Stimulated activated CD4-positive, alpha-beta T cell treated with anti-CD3 and anti-CD28 coated beads, Interleukin-1b, Interleukin-23, amount 100 ng/mL, for 1 hour (primary cell): ENCODE measurements at places on chromosomes 13 and 19.

DNA sequence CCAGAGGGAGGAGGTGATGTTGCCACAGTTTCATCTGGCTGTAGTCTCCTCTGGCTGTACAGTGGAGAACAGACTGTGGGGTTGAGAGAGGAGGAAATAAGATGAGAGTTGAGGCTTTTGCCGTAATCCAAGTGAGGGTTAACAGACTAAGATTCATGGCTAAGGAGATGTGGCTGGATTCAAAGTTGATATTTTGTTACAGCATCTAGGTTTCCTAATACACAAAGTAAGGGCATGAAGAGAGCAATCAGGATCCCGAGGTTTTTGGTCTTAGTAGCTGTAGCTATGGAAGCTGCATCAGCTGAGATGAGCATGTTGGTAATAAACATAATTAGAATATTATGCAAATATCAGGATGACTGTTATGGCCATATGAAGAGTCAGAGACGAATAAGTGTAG lies 1.4 kb downstream of the ZNF776 start:
- DNase-seq = no peak

GRCh38 chr19:48646722-48647216 lies 782 bp upstream of the CA11 start:
- no peak for DNase-seq

GRCh38 chr13:53311561-53311960 lies 282.9 kb downstream of the OLFM4 start:
- DNase-seq = no peak

DNA sequence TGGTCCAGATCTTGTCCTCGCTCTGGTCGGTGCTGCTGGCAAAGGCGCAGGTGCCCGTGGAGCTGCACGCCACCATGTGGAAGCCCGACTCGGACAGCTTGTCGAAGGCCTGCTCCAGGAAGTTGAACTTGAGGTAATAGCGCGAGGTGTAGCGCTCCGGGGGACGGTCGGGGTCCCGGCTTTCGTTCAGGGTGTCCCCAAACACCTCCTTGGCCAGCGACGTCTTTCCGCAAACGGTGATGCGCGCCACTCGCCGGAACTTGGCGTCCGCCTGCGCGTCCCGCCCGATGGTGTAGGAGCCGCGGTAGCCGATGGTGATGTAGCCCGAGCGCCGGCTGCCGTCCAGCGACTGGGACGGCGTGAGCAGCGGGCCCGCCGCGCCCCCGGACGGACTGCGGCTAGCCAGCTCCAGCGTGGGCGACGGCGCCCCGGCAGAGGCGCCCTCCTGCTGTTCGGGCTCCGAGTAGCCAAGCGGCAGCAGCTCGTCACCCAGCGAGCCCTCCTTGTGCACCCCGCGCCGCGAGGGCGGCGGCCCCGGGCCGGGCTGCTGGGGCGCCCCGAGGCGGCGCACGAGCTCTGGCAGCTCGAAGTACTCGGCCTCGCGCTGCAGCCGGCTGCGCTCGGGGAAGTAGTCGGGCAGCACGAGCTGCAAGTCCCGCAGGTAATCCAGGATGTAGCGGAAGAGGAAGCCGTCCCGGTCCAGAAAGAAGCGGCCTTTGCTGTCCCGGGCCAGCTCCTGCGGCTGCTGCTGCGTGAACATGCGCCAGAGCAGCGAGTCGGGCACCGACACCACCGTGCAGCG lies 801 bp downstream of the KCTD12 start:
- DNase-seq = peak; percentile 7

- no peak for DNase-seq
Measured at GRCh38 chr19:10214784-10215183, 16.3 kb downstream of the S1PR2 start.

DNA sequence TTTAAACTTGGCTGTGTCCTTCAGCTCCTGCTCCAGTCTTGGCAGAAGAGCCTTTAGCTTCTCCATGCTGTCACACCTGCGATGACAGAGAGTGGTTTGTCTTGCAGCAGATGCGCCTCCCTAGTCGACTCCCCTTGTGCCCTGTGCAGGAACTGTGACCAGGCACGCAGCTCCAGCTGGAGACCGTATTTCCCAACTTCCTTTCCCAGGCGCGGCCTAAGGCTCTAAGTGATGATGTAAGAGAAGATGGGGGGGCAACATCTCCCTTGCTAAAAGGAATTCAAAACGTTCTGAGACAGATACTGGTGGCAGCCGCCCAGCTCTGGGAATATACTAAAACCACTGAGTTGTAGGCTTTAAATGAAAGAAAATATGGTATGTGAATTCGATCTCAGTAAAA lies 16.3 kb downstream of the DCUN1D2 start:
- DNase-seq = no peak

DNA sequence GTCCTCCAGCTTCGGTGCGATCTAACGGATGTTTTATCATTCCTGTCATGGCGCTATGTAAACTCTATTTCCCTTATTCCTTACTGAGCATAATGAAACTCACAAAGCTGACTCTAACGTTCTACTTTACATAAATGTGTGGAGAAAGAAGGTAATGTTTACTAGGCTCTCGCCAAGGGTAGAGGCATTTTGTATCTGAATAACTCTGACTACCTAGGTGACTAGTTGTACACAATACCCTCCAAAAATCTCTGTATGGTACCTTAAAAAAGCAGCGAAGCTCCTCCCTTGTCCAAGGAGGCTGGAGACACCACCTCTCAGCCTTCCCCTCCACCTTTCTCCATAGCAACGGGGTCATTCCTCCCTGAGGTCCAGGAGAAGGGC lies 316 bp upstream of the ZNF530 start:
- DNase-seq = no peak

- no peak for DNase-seq
Measured at GRCh38 chr19:29289020-29289419, 76.1 kb upstream of the UQCRFS1 start.

DNA sequence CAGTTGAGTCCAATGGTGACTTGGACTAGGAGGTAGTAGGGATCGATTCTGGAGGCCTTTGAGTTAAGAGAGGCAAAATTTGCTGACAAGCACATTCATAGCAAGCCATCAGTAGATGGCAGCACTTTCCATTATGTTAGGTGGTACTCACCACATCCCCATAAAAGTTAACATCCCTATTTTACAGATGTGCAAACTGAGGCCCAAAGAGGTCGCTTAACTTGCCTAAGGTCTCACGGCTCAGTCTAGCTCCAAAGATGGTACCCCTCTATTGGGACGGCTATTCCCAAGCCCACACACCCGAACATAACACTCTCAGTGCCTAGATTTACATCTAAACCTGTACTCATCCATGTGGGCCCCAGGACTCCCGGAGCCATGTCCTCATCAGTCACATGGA lies 21.5 kb upstream of the FOSB start:
- no peak for DNase-seq

DNA sequence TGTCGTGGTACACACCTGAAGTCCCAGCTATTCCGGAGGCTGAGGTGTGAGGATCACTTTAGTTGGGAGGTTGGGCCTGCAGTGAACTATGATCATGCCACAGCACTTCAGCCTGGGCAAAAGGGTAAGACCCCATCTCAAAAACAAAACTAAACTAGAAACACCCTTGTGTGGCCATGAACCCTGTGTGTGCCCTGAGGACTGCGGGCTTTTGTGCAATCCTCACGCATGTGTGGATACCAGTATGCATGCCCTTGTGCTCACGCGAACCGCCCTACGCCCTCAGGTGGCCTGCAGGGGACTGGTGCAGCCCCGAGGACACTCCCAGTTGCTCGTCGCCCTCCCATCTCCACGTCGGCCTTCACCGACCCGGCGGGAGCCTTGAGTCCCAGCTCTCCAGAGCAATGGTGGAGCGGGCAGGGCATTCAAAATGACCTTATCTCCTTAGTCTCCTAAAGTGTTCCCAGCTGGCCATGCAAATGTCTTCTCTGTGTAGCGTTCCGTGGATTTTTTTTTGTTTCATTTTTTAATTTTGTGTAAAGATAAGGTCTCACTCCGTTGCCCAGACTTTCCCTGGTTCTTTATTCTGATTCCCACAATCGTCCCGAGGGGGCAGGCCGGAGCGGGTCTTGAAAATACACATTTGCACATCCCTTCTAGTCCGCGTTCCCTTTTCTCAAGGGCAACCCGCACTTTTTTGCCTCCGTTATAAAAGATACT lies 868 bp upstream of the EGLN2 start:
- DNase-seq = no peak

GRCh38 chr13:47673009-47673850 lies 327.8 kb downstream of the SUCLA2 start:
- no peak for DNase-seq

DNA sequence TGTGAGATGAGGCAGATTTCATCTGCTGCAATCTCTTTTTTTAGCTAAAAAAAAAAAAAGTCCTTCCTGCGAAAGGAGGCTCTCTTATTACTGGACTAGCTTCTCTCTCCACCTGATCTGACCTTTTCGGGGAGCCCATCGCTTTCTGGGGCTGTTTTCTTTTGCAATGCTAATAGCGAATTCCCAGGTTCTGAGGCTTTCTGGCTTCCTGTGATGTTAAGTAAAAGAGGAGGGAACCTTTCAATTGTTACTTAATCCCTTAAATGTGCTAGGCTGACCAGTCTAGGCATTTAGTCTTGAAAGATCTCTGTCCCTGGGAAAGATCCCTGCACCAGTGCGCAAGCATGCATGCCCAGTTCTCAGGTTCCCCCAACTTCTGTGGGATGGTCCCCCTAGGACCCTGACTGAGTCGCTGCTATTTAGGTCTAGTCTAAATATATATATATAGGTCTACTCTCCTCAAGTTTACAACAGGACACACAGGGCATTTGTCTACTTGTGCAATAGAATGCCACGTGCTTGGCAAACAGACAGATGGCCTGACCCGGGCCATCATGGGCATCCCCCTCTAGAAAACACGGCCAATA lies 224.7 kb downstream of the ZNF536 start:
- DNase-seq = no peak

GRCh38 chr13:37090912-37091311 lies 14.6 kb downstream of the CSNK1A1L start:
- no peak for DNase-seq

DNA sequence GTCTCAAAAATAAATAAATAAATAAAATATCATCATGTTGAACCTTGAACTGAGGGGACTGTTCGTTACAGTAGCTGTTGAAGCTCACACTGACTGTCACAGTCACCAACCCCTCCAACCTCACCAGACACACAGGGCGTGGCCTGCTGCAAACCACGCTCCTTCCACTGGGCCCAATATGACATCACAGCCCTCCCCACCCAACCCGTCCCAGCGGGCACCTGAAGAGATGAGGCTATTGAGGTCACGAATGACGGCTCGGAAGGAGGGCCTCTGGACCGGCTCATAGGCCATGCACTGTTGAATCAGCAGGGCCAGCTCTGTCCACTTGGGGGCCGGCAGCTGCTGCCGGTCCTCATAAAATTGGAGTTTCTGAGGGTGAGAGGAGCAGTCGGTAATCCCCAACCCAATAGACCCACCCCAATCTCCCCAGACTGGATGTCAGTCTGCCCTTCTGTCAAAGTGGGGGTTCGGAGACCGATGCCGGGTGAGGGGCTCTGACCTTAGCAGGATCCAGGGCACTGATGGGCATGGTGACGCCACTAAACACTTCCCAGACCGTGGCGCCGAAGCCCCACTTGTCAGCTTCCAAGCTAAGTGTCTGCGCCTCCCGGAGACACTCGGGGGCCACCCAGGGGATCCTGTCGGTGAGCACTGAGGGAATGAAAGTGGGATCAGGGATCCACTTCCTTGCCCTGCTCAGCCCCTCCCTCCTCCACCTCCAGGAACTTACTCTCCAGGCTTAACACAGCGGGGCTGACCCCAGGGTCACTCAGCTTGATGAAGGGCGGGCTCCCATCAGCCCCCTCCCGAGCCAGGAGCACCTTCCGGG lies 13.2 kb downstream of the JAK3 start:
- DNase-seq = no peak

DNA sequence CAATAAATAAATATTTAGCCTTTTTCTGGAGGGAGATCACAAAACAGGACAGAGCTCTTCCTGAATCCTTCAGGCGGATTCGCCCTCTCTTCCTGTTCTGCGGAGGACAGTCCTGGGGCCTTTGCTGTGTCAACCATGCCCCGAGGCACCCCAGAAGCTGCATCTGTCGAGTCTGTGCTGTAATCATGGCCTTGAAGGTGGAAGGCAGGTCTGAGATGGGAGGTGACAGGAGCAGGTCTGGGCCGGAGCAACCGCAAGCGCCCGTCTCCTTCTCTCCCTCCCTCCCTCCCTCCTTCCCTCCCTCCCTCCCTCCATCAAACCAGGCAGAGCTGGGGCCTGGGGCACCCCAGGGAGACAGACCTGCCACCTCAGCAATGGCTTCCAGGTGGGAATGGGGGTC lies 4.6 kb upstream of the FXYD3 start:
- no peak for DNase-seq

DNA sequence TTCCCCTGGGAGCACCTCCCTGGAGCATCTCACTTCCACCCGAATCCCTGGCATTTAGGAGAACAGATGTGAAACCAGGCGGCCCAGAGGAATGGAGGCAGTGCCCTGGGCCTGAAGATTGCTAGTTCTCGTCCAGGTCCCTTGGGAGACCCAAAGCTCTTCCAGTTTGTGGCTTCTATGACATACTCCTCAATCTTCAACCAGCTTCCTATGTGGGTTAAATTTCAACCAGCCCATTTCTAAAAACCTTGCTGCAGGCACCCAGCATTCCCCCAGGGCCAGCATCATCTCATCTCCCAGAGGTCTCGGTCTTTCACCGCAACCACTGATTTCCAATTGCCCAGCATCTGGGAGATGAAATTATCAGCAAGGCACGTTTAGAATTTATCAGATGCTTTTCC lies 46.0 kb upstream of the STK24 start:
- DNase-seq = no peak

DNA sequence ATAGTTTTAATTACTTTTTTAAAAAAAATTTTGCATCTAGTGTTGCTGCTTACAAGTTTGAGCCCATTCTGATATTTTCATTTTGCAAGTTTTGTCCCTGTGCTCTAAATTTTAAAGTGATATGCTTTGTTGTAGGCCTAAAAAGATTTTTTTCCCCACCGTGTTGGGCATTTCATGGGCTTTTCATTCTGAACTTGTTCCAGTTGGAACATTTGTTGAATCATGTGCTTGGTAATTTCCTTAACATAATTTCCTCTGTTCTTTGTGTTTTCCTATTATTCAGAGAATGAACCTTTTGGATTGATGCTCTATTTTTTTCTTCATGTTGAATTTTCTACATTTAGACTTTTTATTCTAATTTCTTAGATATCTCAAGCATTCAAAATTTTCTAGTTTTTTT lies 206.4 kb upstream of the SPRY2 start:
- DNase-seq = no peak

- DNase-seq = no peak
Measured at GRCh38 chr19:13817615-13818371, 22.6 kb downstream of the ZSWIM4 start.

- no peak for DNase-seq
Measured at GRCh38 chr13:21686751-21687391, 16.0 kb downstream of the FGF9 start.

GRCh38 chr19:44866664-44867063 lies 20.6 kb downstream of the NECTIN2 start:
- no peak for DNase-seq

- no peak for DNase-seq
Measured at GRCh38 chr13:51246418-51247277, 24.4 kb downstream of the FAM124A start.
